Lung (tissue), 17 donors: ENCODE measurements at places on chromosomes 3 and 15. TPM values are rescaled to one million over a fixed set of nuclear protein-coding genes. Genes with fewer than 3 reads are reported as not detected.
A peak's percentile ranks its signal among the peaks of the same experiment; 100 is the strongest.

Gene TGM5
- total RNA-seq = 0.15 TPM

Gene KLF15
- 18.1 TPM for total RNA-seq

Gene B3GALNT1
- 24.0 TPM for total RNA-seq

Gene MGLL
- total RNA-seq = 182 TPM

DNA sequence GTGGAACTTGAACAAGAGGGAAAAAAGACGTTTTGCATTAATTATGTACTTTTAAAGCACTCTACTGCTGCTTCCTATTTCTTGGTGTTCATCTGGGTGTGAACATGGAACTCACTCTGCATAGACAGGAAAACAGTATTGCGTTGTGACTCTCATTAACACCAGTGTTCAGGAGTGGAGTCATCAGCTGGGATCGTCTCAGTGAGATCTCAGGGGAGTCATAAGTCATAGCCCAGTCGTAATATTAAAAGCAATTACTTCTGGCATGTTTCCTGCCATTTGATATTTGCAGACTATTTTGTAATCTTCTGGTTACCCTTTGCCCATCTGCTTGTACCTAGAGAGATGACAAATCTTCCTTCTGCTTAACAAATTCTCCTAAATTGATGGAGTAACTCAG lies 462.0 kb upstream of the ATP11B start:
- H3K4me1 ChIP-seq = no peaks in the 10 kb centered on the region
- H3K27me3 ChIP-seq = no peaks in the 10 kb centered on the region
- H3K27ac ChIP-seq = no peak overlapping the region
- DNase-seq = no peak

DNA sequence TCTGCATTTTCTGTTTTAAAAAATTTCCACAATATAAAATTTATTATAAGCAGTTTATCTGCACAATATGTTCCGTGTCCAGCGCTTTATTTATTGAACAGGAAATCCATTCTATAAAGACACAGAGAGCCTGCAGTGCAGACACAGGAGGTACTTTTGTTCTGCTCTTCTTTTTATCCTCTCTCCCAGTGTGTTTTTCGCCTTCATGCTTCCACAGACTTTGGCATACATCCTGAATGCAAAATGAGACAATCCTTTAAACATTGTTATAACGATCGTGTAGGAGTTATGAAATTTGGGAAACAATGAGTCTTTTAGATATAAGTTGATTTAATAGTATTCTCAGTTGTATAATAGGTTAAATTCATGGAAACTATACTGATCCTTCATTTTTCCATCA lies 749.2 kb downstream of the NAALADL2 start:
- H3K27ac ChIP-seq = no peak overlapping the region
- no peak for DNase-seq
- no peak overlapping the region for H3K4me3 ChIP-seq
- H3K4me1 ChIP-seq = no peaks in the 10 kb centered on the region
- no peaks in the 10 kb centered on the region for H3K27me3 ChIP-seq

DNA sequence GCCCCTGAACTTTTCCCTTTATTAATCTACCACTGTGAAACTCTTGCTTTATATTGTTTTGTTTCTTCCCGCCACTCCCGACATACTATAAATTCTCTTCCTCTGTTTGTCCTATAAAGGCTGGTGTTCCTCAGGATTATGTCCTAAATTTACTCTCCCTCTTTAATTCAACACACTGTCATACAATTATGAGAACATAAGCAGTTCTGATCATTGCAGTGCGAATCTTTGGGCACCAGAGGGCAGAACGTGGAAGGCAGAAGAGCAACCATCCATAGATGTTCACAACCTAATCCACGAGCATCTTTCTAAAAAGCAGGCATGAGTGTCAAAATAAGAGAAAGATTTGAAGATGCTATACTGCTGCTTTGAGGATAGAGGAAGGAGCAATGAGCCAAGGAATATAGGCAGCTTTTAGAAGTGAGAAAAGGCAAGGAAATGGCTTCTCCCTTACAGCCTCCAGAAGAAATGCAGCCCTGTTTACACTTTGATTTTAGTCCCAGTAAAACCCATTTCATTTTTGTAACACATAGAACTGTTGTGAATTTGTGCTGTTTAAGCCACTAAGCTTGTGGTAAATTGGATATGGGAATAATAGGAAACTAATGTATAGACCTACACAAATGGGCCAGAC lies 179.4 kb downstream of the GBE1 start:
- H3K27me3 ChIP-seq = no peaks in the 10 kb centered on the region
- no peak overlapping the region for H3K4me3 ChIP-seq
- H3K36me3 ChIP-seq = peaks cover 5% of the 10 kb centered on the region

- no peaks in the 10 kb centered on the region for H3K27me3 ChIP-seq
- no peaks in the 10 kb centered on the region for H3K36me3 ChIP-seq
- peaks cover 22% of the 10 kb centered on the region for H3K4me1 ChIP-seq
- H3K27ac ChIP-seq = peak overlapping the region; percentile 1
These were observed 441.3 kb upstream of the THBS1 start for GRCh38 chr15:39139431-39140059.

DNA sequence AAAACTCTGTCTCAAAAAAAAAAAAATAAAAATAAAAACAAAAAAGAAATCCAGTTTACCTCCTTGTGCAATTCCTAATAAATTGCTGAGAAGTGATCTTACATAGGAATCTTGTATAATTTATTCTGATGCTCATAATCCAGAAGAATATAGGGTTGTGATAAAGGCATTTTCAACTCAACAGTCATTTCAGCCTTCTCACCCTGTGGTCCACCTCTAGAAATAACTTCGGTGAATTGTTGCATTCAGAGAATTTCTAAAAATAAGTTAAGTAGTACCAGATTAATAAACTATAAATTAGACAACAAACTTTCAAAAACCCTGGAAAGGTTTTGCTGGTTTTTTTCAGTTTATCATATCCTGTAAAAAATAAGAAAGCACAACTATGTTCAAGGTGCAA lies 20.2 kb downstream of the RAF1 start:
- no peaks in the 10 kb centered on the region for H3K36me3 ChIP-seq
- no peak overlapping the region for H3K27ac ChIP-seq
- no peak overlapping the region for H3K4me3 ChIP-seq

DNA sequence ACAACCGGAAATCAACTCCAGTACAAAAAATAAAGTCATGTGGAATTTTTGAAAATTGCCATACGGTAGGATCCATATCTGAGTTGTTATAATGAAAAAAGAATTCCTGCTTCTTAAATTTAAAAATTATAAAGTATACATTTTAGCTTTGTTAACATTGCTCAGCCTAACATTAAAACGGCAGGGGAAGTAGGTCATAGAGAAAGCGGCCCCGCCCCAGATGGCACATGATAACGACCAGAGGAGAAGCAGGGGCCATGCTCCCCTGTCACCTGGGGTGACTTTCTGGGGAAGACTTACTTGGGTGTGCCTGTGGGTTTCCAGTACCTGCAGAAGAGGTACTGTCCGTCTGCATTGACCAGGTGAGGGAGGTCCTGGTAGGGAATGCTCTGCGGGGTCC lies 921 bp downstream of the MGLL start:
- DNase-seq = no peak
- peaks cover 21% of the 10 kb centered on the region for H3K4me1 ChIP-seq
- H3K27ac ChIP-seq = peak overlapping the region; percentile 56
- peaks cover 2% of the 10 kb centered on the region for H3K36me3 ChIP-seq
- H3K27me3 ChIP-seq = no peaks in the 10 kb centered on the region
- H3K4me3 ChIP-seq = no peak overlapping the region

DNA sequence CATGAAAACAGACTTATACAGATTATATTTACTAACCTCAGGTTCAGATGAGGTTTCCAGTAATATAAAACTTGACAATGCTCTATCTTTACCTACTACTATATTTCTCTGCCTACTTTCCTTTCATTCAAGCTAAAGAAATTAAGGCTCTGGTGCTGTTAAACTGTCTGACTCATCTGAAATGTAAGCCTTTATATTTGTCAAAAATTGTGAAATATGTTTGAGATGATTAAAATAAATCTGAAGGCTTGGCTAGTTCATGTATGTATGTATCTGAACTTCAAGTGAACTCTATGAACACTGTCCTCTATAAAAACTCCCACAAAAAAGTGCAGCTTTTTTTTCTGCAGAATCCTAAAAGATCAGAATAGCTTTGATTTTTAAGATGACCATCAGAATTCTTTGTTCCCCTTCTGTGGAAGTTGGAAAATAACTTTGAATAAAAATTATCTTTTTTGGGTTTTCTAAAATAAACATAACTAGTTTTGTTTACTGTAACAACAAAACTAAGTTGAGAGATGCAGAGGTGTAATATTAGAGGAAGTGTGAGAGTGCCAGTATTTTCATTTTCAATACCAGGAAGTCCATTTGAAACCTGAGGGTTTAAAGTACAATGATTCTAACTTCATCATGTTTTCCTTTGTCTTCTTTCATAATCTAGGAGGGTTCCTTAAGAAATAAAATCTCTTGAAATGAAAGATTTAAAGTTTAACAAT lies 42.2 kb downstream of the ILDR1 start:
- H3K36me3 ChIP-seq = no peaks in the 10 kb centered on the region
- no peaks in the 10 kb centered on the region for H3K4me1 ChIP-seq
- DNase-seq = no peak

GRCh38 chr3:130795396-130795795 lies 48.8 kb upstream of the PIK3R4 start:
- DNase-seq = peak; percentile 67
- peaks cover 7% of the 10 kb centered on the region for H3K4me1 ChIP-seq
- no peak overlapping the region for H3K27ac ChIP-seq
- no peak overlapping the region for H3K4me3 ChIP-seq

DNA sequence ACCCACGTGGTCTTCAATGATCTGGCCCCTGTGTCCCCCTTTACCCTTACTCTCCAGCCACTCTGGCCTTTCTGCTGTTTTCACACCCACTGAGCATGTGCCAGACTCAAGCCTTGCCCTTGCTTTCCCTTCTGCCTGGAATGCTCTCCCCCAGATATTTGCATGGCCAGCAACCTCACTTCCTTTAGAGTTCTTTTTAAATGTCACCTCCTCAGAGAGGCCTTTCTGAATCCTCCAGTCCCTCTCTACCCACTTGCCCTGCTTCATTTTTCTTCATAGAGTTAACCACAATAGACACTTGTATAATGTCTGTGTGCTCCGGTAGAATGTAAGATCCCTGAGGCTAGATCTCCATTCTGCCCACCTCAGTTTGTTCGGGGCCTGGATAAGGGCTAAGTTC lies 39.4 kb upstream of the TIPARP start:
- H3K27ac ChIP-seq = no peak overlapping the region
- H3K4me3 ChIP-seq = no peak overlapping the region
- H3K27me3 ChIP-seq = no peaks in the 10 kb centered on the region

GRCh38 chr15:53739187-53739586 lies 20.3 kb downstream of the WDR72 start:
- no peaks in the 10 kb centered on the region for H3K27me3 ChIP-seq
- DNase-seq = no peak
- no peaks in the 10 kb centered on the region for H3K36me3 ChIP-seq
- no peak overlapping the region for H3K27ac ChIP-seq
- no peaks in the 10 kb centered on the region for H3K4me1 ChIP-seq
- no peak overlapping the region for H3K4me3 ChIP-seq

DNA sequence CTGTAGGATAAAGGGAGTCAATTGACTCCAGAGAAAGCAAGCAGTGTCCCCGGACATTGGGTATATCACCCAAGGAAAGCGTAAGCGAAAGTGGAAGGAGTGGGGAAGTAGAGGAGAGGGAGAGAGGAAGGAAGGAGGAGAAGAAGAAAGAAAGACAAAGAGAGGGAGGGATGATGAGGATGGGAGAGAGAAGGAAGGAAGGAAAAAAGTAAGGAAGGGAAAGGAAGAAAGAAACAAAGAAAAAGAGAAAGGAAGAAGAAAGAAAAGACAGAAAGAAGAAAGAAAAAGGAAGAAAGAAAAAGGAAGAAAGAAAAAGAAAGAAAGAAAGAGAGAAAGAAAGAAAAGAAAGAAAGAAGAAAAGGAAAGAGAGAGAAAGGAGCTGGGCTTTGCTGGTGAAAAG lies 839 bp downstream of the DNASE1L3 start:
- H3K4me1 ChIP-seq = no peaks in the 10 kb centered on the region
- H3K36me3 ChIP-seq = no peaks in the 10 kb centered on the region
- H3K4me3 ChIP-seq = no peak overlapping the region
- peaks cover 2% of the 10 kb centered on the region for H3K27me3 ChIP-seq

DNA sequence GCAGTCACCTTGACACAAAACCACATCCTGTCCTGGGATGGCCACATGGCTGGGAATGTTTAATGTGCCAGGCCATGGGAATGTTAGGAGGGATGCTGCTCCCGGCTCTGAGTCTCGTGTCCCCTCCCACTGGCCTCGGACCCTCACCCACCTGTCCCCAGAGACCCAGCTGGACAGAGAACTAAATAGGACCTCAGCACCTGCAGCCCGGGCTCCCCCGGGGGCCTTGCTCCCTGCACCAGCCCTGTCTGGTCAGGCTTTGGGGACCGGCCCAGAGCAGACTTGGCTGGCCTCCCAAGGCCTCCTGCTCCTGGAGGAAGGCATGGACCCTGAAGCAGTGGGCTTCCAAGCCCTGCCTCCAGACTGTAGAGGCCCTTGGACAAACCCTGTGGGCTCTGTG lies 100.0 kb upstream of the IQSEC1 start:
- no peaks in the 10 kb centered on the region for H3K36me3 ChIP-seq
- no peak overlapping the region for H3K27ac ChIP-seq
- no peaks in the 10 kb centered on the region for H3K4me1 ChIP-seq
- DNase-seq = no peak
- no peaks in the 10 kb centered on the region for H3K27me3 ChIP-seq
- H3K4me3 ChIP-seq = no peak overlapping the region
